ENCODE measurements at places on chromosomes 3 and 15.

DNA sequence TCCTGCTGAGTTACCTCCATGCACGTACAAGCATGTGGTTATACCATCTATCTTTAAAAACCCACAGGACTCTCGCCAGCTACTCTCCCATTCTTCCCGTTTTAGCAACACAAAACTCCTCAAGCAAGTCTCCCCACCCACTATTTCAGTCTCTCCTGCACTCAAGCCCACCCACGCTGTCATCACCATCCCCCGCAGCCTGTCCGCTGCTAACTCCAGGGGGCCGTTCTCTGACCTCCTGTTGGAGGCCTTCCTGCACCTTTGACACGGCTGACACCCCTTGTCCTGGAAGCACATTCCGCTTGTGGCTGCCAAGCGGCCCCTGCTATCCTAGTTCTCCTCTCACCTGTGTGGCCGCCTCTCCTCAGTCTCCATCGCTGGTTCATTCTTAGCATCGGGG, 7.5 kb upstream of the PCSK6 start:
- DNase-seq, result no peak

- DNase-seq, result no peak
Measured at GRCh38 chr3:22542311-22542710, 660.8 kb upstream of the UBE2E2 start.

DNA sequence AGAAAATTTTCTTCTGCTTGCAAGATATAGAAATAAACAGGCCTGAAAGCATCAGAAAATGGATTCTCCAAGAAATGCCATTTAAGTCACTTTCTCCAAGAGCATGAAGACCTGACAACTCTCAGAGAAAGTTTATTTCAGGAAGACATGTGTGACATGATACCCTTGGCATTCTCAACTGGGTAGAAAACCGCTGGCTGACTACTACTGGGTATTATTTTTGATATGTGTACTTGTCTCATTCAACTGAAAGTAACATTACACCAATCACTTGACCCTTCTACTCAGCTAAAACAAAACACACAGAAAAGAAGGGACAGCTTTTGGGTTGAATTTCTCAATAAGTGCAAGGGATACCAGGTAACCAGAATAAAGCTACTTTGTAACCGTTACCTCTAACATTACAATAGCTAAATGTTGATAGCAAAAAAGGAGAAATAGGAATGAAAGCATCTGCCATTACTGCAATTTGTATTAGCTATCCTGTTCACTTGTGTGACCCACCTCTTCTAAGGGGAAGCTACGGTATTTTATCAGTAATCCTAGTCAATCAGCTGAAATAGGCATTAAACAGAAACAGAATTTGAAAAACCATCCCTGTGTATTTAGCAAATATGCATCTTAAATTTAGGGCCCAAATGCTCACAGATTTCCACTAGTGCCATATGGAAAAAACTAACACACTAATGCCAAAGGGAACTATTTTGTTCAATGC, 7.3 kb downstream of the TRA2B start:
- no peak for DNase-seq

DNA sequence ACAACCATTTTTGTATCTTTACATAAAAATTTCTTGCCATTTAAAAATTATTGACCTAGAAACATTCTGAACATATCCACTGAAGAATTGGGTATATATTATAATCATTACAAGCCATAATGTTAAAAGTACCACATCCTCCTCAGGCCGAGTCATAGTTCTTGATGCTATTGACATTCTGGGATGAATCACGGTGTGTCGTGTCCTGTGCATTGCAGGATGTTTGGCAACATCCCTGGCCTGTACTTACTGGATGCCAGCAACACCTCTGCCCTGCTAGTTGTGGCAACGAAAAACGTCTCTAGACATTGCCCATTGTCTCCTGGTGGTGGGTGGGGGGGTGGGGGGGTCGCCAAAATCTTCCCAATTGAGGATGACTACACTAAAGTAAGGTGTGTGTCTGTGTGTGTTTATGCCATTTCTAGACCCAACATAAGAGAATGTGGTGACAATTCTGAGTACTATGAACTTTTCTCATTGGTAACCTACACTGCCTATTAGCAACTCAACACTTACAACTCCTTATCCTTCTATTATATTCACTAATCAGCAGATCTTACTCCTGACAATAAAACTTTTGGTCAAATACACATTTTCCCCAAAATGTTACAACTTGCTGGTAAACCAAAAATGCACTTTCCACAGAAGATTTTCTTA, 471.6 kb downstream of the FOXP1 start:
- no peak for DNase-seq

- no peak for DNase-seq
Measured at GRCh38 chr15:28018291-28019044, 80.6 kb downstream of the OCA2 start.

- no peak for DNase-seq
Measured at GRCh38 chr3:42123012-42123581, 31.9 kb downstream of the TRAK1 start.

DNA sequence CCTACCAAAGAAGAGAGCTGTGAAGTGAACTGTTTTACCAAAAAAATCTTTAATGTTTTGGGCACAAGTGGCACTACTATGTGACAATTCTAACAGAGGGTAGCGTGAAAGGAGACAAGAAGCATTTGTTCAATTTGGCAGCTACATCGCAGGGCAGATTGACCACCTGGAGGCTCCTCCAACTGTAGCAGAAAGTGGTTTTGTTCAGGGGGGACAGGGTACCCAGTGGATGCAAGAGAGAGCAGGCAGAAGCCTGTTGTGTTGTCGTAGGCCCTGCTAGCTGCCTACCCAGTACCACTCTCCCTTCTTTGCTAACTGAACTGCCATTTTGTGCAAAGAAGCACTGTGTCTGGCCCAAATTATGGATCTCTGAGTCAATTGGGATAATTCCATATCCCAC, 54.8 kb upstream of the SYN2 start:
- no peak for DNase-seq

GRCh38 chr15:31551323-31551722, 224.7 kb downstream of the KLF13 start:
- DNase-seq, result no peak

DNA sequence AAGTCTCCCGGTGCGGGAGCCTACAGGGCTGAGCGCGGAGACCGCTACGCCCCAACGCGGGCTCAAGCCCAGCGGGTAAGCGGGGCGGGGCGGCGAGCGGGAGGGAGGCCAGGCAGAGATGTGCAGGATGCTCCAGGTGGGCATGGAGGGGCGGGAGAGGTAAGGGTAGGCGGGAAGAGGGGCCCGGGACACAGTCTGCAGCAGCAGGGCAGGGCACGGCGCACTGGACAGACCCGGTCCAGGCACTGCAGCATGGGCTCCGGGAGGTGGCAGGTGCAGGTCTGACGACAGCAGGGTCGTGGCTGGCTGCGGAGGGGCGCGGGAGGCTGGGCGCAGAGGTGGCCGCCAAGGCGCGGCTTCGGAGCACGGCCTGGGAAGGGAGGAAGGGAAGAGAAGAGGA, 102.8 kb downstream of the GABRB3 start:
- DNase-seq, result no peak

- no peak for DNase-seq
Measured at GRCh38 chr15:58628206-58628947, 121.1 kb downstream of the ADAM10 start.

DNA sequence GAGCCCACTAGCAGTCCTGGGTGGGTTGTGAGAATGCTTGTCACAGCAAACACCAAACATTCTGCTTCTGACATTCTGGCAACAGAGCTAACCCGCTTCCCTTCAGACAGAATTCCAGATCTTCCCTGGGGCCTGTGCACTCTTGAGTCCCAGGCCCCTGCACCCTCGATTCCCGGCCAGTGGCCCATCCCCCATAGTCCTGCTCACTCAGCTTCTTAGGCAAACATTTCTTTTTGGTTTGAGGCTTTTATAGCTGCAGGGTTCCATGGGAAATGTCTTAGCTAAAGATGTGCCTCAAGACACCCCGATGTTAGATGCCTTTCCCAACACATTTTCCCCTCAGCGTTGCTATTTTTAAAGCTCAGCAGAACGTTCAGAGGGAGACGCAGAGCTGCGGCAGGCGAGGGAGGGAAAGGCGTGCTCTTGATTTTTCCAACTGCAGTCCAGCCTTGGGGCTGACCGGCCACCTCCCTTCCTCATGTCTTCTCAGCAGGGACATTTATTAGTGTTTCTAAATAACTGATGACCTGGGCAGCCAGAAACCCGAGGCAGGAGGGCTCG, 35.2 kb downstream of the ABTB1 start:
- no peak for DNase-seq

- no peak for DNase-seq
Measured at GRCh38 chr3:125245521-125245920, 33.0 kb upstream of the SLC12A8 start.

- no peak for DNase-seq
Measured at GRCh38 chr3:78421247-78421966, 1346.4 kb downstream of the ROBO1 start.

All from stimulated activated CD8-positive, alpha-beta memory T cell treated with anti-CD3 and anti-CD28 coated beads, Interleukin-4, amount 100 ng/mL, for 48 hours (primary cell).